ENCODE measurements at places on chromosomes 3 and 15. TPM values are rescaled to one million over a fixed set of nuclear protein-coding genes. Genes with fewer than 3 reads are reported as not detected.

Gene GABRR3
- 0.20 TPM for total RNA-seq

Gene TMEM212
- 0.22 TPM for total RNA-seq

Gene TGM5
- 0.10 TPM for total RNA-seq

Gene LRRN1
- total RNA-seq, result 57.4 TPM

Gene TGM4
- 0.06 TPM for total RNA-seq

Gene CCR9
- 2.0 TPM for total RNA-seq

Gene VWA5B2
- total RNA-seq, result 4.6 TPM

Gene GP9
- total RNA-seq, result not detected

Gene GOLGA6D
- 0.06 TPM for total RNA-seq

Gene C3orf49
- total RNA-seq, result not detected
